Activated T-helper 9 cell treated with anti-CD3 and anti-CD28 coated beads, Interleukin-2, amount 50 U/mL, for 16 hours (primary cell): ENCODE measurements at places on chromosomes 4 and X.

- DNase-seq: no peak
These were observed 16.3 kb downstream of the OFD1 start for GRCh38 chrX:13750812-13751211.

- no peak for DNase-seq
These were observed 86.2 kb upstream of the HPRT1 start for GRCh38 chrX:134373736-134374135.

- DNase-seq: no peak
These were observed 236.7 kb downstream of the FRAS1 start for GRCh38 chr4:78293821-78294301.

- no peak for DNase-seq
These were observed 248.5 kb downstream of the SNCA start for GRCh38 chr4:89588421-89588820.

GRCh38 chr4:8229331-8229975 lies 30.4 kb downstream of the SH3TC1 start:
- DNase-seq: no peak

DNA sequence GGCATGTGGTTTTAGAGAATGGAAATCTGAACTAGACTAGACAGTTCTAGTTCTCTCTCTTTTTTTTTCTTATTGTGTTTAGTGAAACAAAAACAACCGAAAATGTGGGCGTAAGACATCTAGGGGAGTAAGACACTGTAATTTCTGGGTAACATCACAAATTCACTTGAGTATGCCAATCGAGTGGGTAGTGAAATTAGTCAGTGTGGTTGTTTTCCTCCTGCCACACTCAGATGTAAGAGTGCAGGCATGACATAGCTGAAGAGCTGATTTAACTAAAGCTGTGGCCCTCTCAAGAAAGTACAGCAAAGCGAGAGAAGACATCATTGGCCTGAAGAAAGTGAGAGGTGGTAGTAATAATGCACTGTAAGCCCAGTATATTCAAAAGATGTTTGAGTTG lies 1585.3 kb upstream of the AGA start:
- DNase-seq: no peak

DNA sequence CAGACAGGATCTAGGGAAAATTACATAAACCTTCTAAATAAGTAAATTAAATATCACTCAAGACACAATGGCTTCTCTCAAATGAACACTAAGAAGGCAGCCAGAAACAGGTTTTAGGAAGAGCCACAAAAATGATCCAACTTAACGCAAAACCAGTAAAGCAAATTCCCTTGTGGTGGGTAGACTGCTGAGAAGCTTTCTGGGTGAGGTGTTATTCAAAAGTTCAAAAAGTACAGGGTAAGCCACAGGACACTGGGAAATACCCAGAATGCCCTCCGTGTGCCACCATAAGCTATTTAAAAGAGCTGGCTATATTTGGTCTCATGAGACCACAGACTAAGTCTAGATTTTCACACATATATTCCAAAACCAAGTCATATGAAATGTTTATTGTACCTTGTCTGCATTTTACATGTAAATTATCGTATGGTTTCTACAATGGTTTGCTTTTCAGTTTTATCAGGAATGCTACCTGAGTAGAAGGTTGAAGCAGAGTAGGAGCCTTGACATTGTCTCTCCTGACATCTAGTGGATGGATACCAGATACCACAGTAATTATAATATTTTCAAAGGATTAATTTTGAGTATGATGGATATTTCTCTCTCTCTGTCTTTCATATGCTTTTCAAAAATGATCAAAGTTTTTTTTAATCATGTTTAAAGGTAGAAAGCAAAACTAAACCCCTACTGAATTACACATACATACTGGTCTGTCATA lies 109.3 kb upstream of the KLHL13 start:
- DNase-seq: no peak

DNA sequence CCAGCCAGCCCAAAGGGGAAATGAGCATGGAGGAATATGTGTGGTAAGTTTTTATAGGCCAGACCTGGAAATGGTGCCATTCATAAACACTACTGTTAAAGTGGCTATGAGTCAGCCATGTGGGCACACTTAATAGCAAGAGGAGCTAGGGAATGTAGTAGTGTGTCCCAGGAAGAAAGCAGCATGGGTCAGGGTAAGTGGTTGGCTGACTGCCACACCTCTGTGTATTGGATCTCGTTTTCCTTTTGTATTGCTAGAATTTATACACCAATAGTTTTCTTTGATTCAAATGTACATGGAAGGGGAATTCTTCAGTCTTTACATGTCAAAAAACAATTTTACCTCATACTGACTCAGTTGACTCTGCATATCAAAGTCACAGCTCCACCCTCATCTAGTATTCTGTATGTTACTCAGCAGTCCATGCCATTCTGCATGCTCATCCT lies 22.9 kb upstream of the SGMS2 start:
- no peak for DNase-seq

DNA sequence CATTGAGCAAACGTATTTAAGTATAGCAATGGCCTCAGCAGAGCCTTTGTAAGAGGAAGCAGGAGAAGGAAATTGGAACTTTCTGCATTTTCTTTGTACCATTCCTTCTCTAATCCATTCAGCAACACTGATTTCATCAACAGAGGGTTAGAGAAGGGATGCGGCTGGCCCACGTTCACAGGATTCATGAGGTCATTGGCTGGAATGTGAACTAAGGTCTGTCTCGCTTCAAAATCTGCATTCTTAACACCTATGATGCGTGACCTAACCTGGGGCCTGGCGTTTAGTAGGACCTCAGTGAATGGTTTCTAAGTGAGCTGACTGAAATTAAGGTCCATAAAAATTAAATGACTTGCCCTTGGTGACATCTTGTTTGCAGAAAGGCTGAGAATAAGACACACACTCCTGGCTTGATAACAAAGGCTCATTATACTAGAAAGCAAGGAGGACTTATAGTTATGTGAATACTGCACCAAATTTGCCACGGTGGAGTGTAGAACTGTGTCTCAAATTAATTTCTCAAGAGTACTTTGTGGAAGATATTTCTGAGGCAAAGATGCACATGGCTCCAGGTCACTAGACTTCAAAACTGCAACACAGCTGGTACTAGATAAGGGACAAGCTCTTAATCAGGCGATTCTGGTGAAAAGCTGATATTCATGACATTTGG lies 25.4 kb downstream of the FGFBP1 start:
- DNase-seq: no peak

DNA sequence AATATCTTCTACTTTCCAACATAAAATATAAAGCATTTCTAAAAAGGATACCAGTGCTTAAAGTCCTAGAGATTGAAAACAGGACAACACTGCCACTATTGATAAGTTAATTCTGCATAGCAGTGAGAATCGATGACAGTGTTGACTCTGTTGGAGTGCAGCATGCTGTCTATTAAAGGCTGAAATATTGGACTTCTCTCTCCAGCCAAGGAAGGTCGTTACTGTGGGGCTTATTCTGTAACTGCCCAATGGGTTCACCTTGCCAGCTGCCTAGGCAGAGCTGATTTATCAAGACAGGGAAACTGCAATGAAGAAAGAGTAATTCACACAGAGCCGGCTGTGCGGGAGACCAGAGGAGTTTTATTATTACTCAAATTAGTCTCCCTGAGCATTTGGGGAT lies 37.7 kb upstream of the PGM2 start:
- DNase-seq: no peak

- DNase-seq: no peak
These were observed 176.9 kb downstream of the ZIC3 start for GRCh38 chrX:137742846-137743245.

GRCh38 chr4:90183254-90183653 lies 56.1 kb downstream of the CCSER1 start:
- no peak for DNase-seq

- no peak for DNase-seq
These were observed 56.7 kb downstream of the DOCK11 start for GRCh38 chrX:118552121-118552900.

DNA sequence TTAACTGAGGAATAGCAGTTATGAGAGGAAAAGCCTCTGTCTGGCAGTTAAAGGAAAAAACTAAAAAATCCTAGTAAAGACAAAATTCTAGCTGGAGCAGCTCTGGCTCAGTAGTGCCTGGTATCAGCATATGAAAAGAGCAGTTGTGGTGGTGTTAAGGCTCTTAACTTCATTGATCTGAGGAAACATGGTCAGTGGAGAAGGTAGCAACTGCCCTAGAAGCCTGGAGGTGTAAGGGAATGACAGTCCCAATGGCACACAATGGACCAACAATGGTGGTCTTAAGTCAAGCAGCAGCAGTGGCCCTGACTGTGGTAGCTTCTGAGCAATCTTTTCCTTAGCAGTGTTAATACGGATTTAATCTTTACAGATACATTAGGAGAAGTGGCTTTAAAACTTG lies 189.6 kb upstream of the POF1B start:
- no peak for DNase-seq

DNA sequence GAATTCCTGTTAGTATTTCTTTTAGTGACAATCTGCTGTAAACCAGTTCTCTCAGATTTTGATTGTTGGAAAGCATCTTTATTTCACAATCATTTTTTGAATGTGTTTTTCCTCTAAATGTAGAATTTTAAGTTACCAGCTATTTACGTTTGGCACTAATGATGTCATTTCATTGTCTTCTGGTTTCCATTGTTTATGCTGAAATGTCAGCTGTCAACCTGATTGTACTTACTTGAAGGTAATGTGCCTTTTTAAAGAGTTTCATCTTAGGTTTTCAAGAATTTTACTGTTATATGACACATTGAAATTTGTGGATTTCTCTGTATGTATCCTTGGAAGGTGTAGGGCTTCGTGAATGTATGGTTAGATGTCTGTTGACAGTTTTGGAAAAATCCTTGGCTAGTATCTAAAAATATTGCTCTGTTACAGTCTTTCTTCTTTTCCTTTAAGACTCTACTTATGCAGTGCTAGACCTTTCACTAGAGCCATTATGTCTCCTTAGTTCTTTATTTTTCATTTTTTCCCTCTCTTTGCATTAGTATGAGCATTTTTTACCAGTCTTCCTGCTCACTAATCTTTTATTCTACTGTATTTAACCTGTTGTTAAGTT lies 30.4 kb downstream of the SMAD1 start:
- DNase-seq: no peak

GRCh38 chr4:21366312-21366711 lies 582.3 kb downstream of the KCNIP4 start:
- DNase-seq: no peak

DNA sequence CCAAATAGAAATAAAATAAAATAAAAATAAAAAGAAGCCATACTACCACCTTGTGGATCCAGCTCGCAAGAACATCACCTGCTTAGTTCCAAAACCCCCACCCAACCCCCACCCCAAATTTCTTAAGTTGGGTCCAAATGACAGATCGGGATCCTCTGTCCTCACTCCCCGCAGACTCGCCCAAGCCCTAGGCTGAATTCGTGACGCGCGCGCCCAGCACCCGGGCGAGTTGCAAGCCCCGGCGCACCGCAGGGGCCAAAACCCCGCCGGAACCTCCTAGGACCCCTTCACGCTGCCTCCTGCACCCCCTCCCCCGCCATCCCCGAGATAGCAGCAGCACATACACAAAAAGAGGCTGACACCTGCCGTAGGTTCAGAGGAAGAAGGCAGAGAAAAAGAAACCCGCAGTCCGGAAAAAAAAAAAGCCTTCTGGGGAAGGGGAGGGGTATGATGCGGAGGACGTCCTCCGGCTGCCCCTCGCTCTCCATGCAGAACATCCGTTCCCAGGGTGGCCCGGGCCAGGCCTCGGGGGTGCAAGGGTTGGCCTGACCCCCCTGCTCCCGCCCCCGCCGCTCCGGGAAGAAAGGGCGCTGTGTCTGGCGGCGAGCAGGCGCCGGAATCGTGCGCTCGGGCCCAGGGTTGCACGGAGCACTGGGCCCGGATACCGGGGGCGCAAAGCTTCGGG lies 2.6 kb downstream of the NLGN4X start:
- no peak for DNase-seq

GRCh38 chr4:23837371-23837770 lies 52.5 kb downstream of the PPARGC1A start:
- DNase-seq: no peak

- DNase-seq: no peak
These were observed 86.2 kb downstream of the PPEF1 start for GRCh38 chrX:18793601-18794089.

DNA sequence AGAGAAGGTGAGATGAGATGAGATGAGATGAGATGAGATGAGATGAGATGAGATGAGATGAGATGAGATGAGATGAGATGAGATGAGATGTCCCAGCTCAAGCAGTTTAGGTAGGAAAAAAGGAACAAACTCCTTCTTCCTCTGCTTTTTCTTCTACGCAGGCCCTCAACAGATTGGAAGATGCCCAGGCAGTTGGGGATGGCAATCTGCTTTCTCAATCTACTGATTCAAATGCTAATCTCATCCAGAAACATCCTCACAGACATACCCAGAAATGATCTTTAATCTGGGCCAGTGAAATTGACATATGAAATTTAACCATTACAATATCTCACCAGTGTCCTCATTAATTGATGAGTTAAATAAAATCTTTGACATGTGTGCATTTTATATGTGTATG lies 370.3 kb upstream of the SLC7A11 start:
- no peak for DNase-seq

- peak; percentile 16 for DNase-seq
These were observed at the start of gene ARMCX4 for GRCh38 chrX:101485212-101485949. Gene ARMCX4 (plus strand): TSS chrX:101485456. CDS start chrX:101488590, 3,134 bp downstream.

DNA sequence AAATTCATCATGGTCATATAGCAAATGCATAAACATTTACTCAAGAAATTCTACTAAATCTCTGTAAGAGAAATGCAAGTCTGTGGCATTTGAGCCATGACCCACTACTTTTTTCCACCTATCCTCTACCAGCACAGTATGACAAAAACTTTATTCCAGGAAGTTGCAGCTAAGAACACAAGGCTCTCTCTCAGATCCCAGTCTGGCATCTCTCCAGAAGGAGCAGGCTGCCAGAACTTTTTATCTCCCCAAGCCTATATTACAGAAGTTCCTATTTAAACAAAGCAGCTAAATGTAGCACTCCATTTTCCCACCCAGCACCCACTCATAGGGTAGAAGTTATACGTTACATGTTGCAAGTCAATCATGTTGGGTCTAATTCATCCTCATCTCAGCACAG lies 49.3 kb upstream of the EPGN start:
- no peak for DNase-seq

GRCh38 chr4:47532658-47533057 lies 47.6 kb downstream of the ATP10D start:
- DNase-seq: no peak

GRCh38 chr4:173532725-173533511 lies 2.9 kb upstream of the HAND2 start:
- no peak for DNase-seq

- DNase-seq: no peak
These were observed 48.0 kb upstream of the FAT1 start for GRCh38 chr4:186771624-186772023.

DNA sequence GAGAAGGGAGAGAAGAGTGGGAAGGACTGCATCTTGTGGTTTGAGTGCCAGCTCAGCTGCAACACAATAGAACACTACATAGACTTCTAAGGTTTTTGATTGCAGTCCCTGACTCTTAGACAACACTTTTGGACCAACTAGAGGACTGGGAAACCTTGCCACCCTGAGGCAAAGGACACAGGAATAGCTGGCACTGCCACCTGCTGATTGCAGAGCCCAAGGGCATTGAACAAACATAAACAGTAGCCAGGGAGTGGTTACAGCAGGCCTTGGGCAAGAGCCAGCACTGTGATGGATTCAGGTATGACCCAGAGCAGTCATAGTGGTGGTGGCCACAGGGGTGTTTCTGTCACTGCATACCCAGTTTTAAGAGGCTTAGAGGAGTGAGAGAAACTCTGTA lies 72.5 kb upstream of the CXorf51A start:
- no peak for DNase-seq
